Neural crest cell (in vitro differentiated cells): ENCODE measurements at places on chromosomes 3 and 15. TPM values are rescaled to one million over a fixed set of nuclear protein-coding genes. Genes with fewer than 3 reads are reported as not detected.

DNA sequence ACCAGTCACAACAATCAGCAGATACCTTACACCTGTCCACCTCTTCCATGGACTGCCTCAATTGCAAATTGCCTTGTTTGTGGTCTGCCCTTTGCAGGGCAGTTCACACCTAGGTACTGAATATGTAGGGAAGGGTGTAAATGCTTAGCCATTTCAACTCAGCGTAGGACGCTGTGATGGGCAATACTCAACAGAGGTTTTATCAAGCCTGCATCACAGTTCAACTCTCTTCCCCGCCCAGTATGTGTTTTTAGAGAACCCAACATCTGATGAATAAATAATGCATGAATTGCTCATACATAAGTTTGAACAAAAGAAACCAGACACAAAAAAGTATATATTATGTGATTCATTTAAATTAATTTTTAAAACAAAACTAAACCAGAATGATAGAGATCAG, 124.4 kb downstream of the P2RY1 start:
- DNase-seq, result no peak

DNA sequence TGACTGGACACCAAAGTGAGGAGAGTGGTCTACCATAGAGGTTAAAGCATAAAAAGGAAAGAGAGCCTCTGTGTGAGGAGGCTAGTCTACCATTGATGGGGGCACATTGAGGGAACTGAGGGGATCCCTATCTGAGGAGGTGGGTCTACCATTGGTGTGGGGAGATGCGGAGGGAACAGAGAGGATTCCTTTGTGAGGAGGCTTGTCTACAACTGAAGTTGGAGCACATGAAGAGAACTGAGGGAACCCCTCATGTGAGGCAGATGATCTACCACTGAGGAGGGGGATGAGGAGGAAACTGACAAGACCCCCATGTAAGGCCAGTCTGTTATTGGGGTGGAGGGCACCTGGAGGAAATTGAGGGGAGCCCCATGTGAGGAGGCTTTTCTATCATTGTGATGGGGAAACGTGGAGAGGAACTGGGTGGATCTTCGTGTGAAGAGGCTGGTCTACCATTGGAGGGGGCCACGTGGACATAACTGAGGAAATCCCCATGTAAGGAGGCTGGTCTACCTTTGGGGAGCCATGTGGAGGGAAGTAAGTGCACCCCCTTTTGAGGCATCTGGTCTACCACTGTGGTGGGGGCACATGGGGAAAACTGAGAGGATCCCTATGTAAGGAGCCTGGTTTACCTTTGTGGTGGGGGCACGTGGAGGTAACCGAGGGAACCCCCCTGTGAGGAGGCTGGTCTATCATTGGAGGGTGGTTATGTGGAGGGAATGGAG, 160.1 kb downstream of the FBLN2 start:
- no peak for DNase-seq

- no peak for DNase-seq
These were observed 171.0 kb upstream of the RARB start for GRCh38 chr3:25257026-25257425.

Gene WDR48
- 44.7 and 47.2 TPM in 2 replicates for total RNA-seq

Gene GLDN
- total RNA-seq, result 1.7 and 2.4 TPM in 2 replicates

GRCh38 chr3:53357458-53357857, 10.1 kb upstream of the DCP1A start:
- DNase-seq, result no peak

DNA sequence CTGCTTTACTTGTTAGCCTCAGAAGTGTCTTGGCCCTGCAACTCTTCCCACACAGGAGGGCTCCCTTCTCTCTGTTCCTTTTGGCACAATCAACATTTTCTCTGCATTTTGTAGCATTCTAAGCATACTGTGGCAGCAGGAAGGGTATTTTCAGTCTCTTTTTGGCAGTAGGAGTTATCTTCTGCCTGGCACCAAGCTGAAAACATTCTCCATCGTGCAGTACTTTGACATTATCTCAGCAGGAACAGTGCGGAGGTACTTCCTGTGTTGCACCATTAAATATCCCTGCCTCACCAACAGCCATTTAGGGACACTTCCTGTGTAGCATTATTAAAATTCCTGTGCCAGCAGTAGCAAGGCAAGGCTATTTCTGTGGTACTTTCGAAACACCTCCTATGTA, 233.2 kb upstream of the SEMA6D start:
- no peak for DNase-seq

DNA sequence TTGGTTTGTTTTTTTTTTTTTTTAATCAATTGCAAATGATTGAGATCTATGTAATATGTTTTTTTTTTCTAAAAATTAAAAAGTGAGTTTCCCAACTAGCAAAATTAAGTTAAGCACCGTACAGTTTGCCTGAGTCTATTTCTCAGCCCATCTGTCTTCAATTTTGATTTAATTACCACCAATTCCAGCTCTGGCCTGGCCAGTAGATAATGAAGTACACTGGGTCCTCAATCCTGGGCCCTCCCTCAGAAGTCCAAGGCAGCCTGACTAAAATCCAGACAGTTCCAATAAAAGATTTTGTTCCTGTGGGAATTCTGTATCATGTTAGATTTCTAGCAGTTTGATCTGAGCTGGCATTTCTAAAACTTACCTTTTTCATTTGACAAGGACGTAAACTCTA, 887.2 kb downstream of the NAALADL2 start:
- no peak for DNase-seq

GRCh38 chr3:18745472-18745871, 320.3 kb upstream of the SATB1 start:
- DNase-seq, result no peak

DNA sequence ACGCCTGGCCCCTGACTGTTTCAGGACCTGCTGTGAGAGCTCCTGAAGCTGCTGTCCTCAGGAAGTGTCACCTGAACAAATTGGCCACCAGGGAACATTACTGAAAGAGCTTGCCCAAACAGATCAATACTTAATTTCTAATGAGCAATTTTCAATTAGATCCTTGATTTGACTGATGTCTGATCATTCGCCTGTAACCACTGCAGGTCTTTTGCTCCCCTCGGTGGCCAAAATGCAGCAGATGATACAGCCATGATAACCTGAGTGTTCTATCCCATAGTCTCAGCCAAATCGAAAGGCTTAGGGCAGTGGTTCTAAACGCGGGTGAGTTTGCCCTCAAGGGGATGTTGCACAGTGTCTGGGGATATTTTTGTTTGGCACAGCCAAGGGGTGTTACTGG, 57.6 kb upstream of the MEX3B start:
- no peak for DNase-seq

DNA sequence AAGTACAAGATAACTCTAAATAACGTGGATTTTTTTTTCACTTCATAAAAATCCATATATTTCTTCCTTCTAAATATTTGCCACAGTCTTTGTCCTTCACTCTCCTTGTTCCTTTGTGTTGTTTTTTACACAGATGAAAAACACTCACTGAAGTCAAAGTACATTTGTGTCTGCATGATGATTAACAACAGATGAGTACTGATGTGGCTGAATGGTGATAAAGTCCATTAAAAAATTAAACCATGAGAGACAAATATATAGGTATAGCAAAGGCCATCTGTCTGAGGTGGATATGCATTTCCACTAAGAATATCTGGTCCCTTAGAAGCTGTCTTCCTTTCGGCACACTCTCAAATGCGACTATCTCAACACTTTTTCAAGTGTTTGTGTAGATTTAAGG, 317.5 kb upstream of the MCTP2 start:
- DNase-seq, result no peak

GRCh38 chr3:54146506-54147239, 24.3 kb downstream of the CACNA2D3 start:
- DNase-seq, result peak; percentile 62

DNA sequence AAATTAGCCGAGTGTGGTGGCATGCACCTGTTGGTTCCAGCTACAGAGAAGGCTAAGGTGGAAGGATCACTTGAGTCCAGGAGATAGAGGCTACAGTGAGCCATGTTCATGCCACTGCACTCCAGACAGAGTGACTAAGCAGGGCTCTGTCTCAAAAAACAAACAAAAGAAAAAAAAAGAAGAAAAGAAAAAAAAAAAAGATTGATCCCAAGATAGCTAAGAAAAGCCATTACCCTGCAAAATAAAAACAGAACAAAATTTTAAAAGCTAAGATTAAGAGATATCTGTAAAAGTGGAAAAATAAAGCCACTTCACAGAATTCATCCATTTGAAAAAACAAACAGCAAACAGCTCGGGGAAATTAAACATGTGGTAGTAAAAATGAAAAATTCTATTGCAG, 23.8 kb downstream of the LRRC2 start:
- DNase-seq, result no peak

DNA sequence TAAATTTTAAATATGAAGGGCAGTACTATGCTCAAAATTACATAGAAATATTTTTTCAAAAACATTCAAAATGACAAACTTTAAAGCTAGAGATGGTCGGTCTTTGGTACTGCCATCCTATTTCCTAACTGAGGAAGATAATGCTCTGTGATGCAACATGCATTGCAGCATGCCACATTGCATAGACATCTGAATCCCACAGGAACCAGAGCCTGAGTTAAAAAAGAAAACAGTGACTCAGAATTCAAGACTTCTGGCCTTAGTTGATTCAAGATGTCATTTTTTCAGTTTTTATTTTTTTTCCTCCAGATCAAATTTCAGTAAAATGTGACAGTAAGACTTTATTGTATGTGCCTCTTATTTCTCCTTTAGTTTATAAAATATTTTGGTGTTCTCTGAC, 33.1 kb downstream of the TP63 start:
- DNase-seq, result no peak

Gene KIF15
- total RNA-seq, result 49.0 and 51.3 TPM in 2 replicates

- no peak for DNase-seq
These were observed 871.2 kb upstream of the NR2F2 start for GRCh38 chr15:95459273-95459672.

Gene SNRPN
- 125 and 126 TPM in 2 replicates for total RNA-seq

DNA sequence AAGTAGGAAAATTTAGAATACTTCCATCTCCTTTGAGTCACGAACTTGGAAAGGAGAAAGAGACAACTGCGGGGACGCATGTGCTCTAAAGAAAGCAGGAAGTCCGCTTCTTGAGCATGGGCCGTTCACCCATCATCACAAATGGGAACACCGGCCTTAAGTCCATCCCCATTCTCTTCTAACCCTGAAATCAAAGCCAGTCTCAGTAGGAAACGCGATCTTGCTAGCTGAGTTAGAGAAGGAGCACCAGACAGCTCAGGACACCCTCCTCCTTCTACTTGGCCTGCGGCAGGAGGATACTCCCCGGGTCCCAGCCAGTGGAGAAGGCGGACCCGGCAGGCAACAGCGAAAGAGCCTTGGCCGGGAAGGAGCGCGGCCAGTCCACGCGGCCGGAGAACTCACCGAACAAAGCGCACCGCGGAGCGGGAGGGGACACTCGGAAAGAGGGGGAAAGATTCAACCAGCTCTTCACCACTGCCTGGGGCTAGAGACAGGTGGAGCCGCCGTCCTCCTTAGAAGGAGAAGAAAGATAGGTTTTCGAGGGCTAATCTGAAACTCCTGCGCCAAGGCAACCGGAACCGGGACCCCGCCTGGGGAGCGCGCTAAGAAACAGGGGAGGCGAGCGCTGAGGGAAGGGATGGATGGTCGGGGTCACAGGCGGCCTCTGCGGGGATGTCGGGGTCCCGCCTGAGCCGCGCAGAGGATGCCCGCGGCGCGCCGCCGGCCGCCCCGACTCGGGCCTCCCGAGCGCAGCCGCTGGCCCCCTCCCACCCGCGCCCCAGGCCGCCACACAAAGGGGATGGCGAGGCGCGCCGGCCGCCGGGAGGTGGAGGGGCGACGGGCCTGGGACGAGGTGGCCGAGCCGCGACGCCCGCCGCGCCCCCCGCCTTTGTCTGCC, 818 bp downstream of the SLC4A7 start:
- DNase-seq, result peak; percentile 46

GRCh38 chr15:35627696-35628095, 81.7 kb upstream of the DPH6 start:
- DNase-seq, result no peak

DNA sequence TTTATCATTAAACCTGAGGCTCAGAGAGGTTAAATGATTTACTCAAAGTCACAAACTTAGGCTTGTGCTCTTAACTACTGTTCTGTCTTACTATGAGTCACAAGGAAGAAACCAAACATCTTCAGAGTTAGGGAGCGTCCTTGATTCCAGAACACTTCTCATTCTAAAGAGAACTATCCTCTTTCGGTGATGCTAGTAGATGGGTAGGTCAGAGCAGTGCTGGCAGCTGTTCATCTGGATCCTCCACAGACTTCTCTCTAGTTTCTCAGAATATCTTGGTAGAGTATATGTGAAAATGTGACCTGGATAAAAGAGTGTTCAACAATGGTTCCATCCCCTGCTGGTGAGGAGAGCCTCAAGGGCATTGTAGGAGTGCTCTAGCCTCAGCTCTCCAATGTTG, 3.3 kb downstream of the ARL6IP5 start:
- DNase-seq, result no peak

Gene LRRC49
- total RNA-seq, result 20.2 and 20.9 TPM in 2 replicates

- peak; percentile 92 for DNase-seq
These were observed 11.8 kb downstream of the ANAPC13 start for GRCh38 chr3:134473868-134474546.

Gene IL5RA
- total RNA-seq, result not detected in 2 replicates

Gene HIGD2B
- total RNA-seq, result not detected in 2 replicates

DNA sequence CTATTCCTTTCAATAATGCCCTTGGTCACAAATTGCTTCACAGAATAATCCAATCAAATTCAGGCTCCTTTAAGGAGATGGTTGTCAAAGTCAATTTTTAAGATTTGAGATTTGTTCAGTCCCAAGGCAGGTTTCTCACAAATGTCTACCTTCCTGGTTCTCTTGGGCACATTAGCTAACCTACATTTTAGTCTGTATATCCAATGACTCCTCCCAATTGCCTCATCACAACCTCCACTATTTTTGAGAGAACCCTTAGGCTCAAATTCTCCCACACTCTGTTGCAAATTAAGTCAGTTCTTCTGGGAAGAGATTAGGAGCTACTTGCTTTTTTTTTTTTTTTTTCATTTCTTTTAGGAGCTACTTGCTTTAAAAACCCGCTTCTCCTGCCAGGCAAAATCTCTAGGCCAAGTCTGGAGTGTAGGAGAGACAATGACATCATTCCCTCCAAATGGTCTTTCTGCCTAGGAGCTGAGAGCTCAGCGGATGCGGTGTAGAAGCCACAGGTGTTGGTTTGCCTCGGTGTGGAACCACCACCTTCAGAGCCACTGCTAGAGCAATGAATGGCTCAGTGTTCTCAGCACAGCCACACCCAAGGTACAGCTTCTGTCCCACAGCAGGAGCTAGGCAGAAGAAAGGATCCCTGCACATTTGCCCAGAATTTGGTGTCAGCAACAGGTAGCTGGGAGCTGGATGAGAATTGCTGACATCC, 10.0 kb upstream of the INO80 start:
- no peak for DNase-seq

- no peak for DNase-seq
These were observed 218.9 kb downstream of the PDZRN3 start for GRCh38 chr3:73405853-73406252.

DNA sequence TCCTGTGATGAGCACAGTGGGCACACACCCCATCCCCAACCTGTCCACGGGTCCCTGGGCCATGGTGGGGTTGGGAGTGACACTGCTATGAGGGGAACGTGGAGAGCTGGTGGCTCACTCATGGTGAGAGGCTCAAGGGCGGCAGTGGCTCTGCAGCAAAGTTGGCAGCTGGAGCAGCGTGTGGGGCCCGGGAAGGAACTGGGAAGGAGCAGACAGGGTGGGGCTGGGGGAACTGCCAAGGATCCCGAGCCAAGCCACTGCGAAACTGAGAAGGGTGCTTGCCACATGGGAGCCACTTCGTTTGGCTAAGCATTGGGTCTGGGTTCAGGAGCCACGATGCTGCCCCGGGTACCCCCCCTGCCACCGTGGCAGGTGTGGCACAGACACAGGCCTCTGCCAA, 80.1 kb downstream of the SNRK start:
- DNase-seq, result no peak

Gene CCDC9B
- 0.33 TPM in 1 of 2 replicates, not detected in the other for total RNA-seq

Gene MUC4
- total RNA-seq, result not detected in 2 replicates

Gene CELSR3
- 26.5 and 27.2 TPM in 2 replicates for total RNA-seq
